ENCODE measurements at places on chromosomes 11 and 22. TPM values are rescaled to one million over a fixed set of nuclear protein-coding genes. Genes with fewer than 3 reads are reported as not detected.

DNA sequence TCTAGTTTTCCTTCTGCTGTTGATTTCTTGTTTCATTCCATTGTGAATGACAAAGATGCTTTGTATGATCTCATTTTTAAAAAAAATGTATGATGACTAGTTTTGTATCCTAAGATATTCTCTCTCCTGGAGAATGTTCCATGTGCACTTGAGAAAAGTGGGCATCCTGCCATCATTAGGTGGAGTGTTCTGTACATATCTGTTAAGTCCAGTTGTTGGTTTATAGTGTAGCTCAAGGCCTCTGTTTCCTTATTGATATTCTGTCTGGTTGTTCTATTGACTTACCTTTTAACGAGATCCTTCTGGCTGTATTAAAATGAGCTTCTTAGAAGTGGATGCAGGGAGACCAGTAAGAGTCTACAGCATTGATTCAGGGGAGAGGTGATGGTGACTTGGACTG, 35.2 kb downstream of the SGSM1 start:
- DNase-seq, result no peak

DNA sequence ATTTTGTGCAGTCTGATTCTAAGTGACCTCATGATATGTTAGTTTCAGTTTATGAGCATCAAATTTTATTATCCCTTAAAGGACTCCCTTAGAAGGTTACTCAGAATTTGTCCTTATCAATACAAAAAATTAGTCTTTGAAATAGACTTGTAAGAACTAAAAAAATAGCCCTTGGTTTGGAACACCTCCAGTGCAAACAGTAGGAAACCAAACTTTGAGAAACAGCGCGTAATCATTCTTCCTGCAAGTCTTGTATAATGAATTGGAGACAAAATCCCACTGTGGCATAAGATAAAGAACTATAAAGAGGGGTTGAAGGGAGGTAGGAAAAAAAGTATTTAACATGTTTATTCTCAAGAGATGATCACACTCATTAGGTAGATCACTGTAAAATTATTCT, 10.8 kb upstream of the MSANTD4 start:
- no peak for DNase-seq

DNA sequence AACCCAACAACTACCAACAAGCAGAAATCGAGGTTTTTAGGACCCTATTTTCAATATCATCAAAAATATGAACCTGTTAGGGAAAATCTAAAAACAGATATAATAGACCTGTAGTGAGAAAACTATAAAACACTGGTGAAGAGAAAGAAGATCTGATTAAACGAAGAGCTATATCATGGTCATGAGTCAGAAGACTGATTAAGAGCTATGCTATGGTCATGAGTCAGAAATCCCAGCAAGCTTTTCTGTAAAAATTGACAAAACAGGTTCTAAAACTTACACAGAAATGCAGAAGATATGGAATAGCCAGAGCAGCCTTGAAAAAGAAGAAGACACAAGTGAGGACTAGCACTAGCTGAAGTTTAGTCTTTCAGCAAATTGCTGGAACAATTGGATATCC, 345.0 kb downstream of the TBC1D22A start:
- no peak for DNase-seq

DNA sequence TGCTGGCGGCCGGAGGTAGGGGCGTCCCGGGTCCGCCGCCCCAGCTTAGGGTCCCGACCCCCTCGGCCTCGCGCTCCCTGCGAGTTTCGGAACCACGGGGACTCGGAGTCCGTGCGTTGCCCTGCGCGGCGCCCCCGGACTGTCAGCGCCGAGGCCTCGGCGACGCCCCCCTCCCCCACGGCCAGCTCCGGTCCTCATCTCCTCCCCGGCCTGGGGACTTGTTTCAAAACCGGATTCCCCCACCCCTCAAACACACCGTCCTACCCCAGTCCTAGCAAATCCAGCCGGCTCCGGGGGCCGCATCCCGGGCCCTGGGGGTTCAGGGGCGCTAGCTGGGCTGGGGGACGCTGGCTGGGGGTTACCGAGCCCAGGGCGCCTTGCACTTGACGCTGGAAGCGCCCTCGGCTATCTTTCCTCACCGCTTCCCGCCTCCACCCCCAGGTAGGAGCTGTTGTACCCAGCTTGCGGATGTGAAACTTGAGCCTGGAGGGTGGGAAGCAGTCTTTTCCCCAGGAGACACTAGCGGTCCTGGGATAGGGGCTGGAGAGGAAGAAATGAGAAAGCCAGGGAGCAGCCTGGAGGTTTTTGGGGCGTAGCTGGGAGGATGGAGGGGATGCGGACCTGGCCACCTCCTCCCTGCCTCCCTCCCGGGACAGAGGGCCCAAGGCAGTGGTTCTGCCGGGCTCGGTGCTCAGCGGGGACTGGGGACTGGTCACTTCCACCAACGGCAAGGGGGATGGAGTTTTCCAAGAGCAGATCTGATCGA, 550 bp downstream of the FBLN1 start:
- DNase-seq, result no peak

OR2AG2 gene
- not detected for total RNA-seq

All from suprapubic skin (tissue), 4 donors.